SJCRH30 (cell line): ENCODE measurements at places on chromosomes 1 and 21. TPM values are rescaled to one million over a fixed set of nuclear protein-coding genes. Genes with fewer than 3 reads are reported as not detected.

DNA sequence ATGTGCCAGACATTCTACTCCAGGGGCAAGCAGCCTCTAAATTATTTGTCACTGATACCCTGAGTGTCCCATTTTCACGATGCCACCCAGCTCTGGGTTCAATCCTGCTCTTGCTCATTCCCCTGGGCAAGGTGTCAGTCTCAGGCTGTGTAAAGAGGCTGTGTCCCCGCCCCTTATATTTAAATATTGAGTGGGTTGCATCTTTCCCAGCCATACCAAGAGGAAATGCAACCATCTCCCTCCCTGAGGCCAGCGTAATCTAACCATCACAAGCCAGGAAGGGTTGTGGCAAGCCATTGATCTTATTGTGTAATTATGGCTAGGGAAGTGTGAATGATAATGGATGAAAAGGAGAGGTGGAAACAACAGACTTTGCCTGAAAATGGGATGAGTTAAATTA, 54.7 kb upstream of the CLDN14 start:
- DNase-seq = no peak
- no peaks in the 10 kb centered on the region; the same call in 1 of the 2 replicates for H3K27me3 ChIP-seq
- H3K27ac ChIP-seq = no peak overlapping the region
- no peaks in the 10 kb centered on the region for H3K4me1 ChIP-seq

- DNase-seq = no peak
- H3K4me1 ChIP-seq = peaks cover 4% of the 10 kb centered on the region; the same call in 1 of the 2 replicates
- no peaks in the 10 kb centered on the region for H3K36me3 ChIP-seq
- no peaks in the 10 kb centered on the region for H3K27me3 ChIP-seq
Measured at GRCh38 chr1:1623181-1623630, 7.9 kb downstream of the MIB2 start.

DNA sequence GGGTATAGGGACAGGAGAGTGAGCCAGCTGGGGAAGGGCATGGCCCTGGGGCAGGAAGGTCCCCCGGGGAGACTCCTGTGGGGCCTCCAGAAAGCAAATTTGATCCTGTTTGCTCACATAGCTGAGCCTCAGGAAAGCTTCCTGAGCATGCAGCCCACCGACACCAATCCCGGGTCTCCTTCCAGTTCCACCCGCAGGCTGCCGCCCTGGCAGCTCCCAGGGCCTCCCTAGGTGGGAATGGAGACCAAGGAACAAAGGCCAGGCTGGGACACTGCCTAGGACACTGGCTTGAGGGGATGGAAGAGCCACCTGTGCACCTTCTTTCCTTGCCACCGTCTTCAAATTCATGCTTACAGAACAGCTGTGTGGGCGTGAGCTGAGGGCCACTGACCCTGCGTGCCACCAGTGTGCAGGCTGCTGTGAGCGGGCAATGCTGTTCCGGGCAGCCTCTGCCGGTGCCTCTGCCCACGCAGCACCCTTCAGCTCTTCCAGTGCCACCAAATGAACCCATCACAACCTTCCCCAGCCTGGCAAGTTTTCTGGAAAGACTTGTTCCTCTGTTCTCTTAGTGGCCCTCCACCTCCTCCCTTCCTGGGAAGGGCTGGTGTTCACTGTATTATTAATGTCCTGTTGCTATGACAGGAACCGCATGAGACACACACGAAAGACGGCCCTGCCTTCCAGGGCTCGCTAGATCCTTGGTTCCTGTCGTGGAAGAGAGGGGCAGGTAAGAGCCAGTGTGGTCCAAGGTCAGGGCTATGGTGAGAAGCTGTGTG, 53.6 kb downstream of the ACBD3 start:
- H3K4me1 ChIP-seq = peaks cover 21% of the 10 kb centered on the region
- no peaks in the 10 kb centered on the region for H3K36me3 ChIP-seq
- DNase-seq = no peak
- no peak overlapping the region for H3K27ac ChIP-seq
- no peak overlapping the region for H3K4me3 ChIP-seq
- H3K27me3 ChIP-seq = no peaks in the 10 kb centered on the region

DNA sequence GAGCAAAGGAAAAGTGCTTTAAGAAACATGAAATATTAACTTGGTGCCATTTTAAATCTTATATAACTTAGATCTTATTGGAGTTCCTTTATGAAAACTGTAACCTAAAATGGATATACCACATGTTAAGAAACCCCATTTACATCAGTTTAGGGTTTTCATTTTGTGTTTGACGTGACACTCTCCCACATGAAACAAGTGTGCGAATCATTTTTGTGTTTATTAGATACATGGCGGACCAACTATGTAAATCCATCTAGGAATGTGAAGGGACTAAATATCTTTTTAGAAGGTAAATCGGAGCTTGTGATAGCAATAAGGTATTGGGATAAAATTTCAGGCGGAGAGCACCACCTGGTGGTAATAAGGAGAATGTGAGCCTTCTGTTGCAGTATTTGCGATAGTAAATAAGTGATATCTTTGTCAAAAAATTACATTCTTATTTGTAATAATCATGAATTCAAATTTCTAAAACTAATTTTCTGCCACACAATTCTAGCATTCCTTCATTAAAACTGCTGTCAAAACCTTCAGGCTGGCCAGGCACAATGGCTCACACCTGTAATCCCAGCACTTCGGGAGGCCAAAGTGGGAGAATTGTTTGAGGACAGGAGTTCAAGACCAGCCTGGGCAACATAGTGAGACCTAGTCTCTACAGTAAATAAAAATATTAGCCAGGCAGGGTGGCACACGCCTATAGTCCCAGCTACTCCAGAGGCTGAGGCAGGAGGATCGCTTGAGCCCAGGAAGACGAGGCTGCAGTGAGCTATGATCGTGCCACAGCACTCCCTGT, 31.3 kb downstream of the SMAP2 start:
- H3K36me3 ChIP-seq = no peaks in the 10 kb centered on the region
- H3K27me3 ChIP-seq = no peaks in the 10 kb centered on the region
- H3K4me1 ChIP-seq = no peaks in the 10 kb centered on the region
- H3K4me3 ChIP-seq = no peak overlapping the region
- peak; percentile 22 for DNase-seq

GRCh38 chr1:30290581-30290980, 432.8 kb downstream of the MATN1 start:
- no peaks in the 10 kb centered on the region; the same call in 1 of the 2 replicates for H3K27me3 ChIP-seq
- no peak for DNase-seq
- no peak overlapping the region for H3K4me3 ChIP-seq
- H3K27ac ChIP-seq = no peak overlapping the region
- no peaks in the 10 kb centered on the region for H3K36me3 ChIP-seq

The OR2G6 gene
- not detected in 2 replicates for total RNA-seq

GRCh38 chr1:88812366-88812765, 79.0 kb downstream of the GTF2B start:
- DNase-seq = peak; percentile 19
- H3K36me3 ChIP-seq = peaks cover 66% of the 10 kb centered on the region
- no peak overlapping the region for H3K4me3 ChIP-seq
- no peaks in the 10 kb centered on the region; the same call in 1 of the 2 replicates for H3K27me3 ChIP-seq
- 0 out of 2 replicates have a peak overlapping the region, but pooled peaks have one; percentile 4 for H3K27ac ChIP-seq
- H3K4me1 ChIP-seq = peaks cover 7% of the 10 kb centered on the region

DNA sequence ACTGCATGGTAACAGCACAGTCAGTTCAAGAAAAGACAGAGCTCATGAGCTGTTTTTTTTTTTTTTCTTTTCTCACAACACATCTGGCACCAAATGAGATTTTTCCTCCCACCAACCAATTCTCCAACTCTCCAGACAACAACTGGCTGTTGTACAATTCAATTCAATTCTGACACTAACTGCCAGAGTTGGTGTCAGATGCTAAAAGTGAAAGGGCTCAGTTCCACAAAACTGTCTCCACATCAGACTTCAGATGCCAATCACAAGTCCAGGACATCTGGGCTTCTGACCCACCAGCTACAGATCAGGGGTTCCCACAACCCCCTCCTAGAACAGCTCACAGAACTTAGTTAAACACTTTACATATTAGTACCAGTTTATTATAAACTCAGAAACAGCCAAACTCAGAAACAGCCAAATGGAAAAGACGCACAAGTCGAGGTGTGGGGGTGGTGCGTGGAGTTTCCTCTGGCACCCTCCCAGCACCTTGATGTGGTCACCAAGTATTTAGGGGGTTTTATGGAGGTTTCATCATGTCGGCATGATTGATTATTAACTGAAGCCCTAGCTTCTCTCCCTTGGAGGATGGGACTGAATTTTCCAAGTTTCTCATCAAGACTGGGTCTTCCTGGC, 39.2 kb upstream of the LRRC8D start:
- H3K4me1 ChIP-seq = no peaks in the 10 kb centered on the region
- H3K27me3 ChIP-seq = no peaks in the 10 kb centered on the region
- DNase-seq = no peak

DNA sequence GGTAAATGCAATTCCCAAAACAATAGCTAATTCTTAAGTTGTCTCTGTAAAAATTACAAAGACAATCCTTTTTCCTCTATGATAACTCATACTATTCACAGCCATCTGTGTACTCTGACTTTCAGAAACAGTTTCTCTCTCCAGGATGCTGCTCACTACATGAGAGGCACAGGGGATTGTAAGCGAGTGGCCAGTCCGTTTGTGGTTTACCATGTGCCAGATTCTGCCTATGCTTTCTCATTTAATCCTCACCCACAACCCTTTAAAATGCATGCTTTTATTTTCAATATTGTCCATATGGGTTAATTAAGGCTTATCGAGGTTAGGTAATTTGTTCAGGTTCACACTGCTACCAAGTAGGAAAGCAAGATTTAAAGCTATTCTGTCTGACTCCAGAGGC, 23.0 kb downstream of the RGS1 start:
- no peaks in the 10 kb centered on the region for H3K27me3 ChIP-seq
- no peaks in the 10 kb centered on the region for H3K36me3 ChIP-seq
- no peaks in the 10 kb centered on the region for H3K4me1 ChIP-seq
- H3K27ac ChIP-seq = no peak overlapping the region
- H3K4me3 ChIP-seq = no peak overlapping the region

The TMIGD3 gene
- total RNA-seq = not detected in 2 replicates

DNA sequence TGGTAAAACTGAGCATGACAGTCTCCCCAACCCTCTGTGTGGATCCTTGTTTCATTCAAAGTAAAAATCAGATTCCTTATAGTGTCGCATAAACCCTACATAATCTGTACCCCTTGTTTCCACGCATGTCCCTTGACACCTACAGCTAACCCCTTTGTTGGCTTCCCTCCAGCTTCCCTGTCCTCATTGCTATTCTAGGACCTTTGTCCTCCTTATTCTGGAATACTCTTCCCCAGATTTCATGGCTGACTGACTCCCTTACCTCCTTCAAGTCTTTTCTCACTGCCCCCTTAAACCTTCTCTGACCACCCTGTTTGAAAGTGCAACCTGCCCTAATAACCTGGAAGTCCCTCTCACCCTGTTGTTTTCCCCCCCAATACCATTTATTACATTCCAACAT, 4.0 kb downstream of the RNF11 start:
- peaks cover 21% of the 10 kb centered on the region for H3K36me3 ChIP-seq
- no peak overlapping the region for H3K27ac ChIP-seq
- no peak for DNase-seq
- no peaks in the 10 kb centered on the region for H3K27me3 ChIP-seq

DNA sequence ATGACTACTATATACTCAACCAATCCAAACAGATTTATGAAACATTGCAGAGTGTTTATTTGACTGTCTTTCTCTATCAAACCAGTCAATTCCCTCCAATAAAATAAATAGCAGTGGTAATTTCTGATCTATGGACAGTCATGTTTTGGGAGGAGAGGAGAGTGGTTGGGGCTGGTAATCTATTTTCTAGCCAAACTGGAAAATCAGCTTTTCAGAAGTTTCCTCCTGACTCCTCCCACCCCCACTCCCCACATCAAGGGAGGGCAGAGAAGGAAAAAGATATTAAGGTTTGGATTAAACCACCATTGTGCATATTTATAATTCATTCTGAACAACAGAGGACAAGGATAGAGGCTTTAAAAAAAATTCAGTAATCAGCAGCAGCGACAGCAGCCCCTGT, 69.4 kb upstream of the SOX13 start:
- no peak overlapping the region for H3K27ac ChIP-seq
- no peaks in the 10 kb centered on the region for H3K36me3 ChIP-seq
- no peak for DNase-seq
- H3K4me1 ChIP-seq = no peaks in the 10 kb centered on the region
- H3K27me3 ChIP-seq = no peaks in the 10 kb centered on the region

DNA sequence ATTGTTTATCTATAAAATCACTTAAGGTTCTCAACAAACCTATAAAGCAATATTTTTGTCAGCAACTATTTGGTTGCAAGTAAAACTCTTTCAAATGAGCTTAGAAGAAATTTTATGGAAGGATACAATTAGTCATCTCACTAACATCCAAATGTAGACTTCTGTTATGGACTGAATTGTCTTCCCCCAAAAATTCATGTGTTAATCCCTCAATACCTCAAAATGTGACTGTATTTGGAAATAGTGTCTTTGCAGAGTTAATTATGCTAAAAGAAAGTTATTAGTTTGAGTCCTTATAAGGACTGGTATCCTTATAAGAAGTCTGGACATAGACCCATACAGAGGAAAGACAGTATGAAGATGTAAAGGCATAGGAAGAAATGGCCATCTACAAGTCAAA, 357.8 kb upstream of the PRMT6 start:
- H3K4me1 ChIP-seq = no peaks in the 10 kb centered on the region
- H3K27me3 ChIP-seq = no peaks in the 10 kb centered on the region
- no peak for DNase-seq

The DMBX1 gene
- not detected in 2 replicates for total RNA-seq

DNA sequence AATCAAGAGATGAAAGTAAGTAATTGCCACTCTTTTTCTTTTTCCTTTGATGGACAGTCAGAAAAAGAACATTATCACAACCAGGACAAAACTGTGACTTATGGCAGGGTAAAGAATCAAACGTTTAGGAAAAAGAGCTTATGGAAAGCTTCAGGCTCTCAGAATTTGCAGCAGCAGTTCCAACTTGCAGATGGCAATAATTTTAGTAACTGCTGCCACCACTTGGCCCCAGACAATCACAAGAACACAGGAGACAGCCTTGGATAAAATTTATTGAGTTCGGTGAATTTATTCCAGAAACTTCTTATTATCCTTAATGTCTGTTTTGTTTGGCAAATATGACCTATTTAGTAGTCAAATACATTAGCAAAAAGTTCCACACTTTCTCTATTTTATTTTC, 804.4 kb downstream of the BRINP3 start:
- no peaks in the 10 kb centered on the region for H3K4me1 ChIP-seq
- H3K36me3 ChIP-seq = no peaks in the 10 kb centered on the region
- DNase-seq = no peak
- no peaks in the 10 kb centered on the region for H3K27me3 ChIP-seq
- no peak overlapping the region for H3K4me3 ChIP-seq
- H3K27ac ChIP-seq = no peak overlapping the region

- DNase-seq = peak; percentile 59
- no peaks in the 10 kb centered on the region for H3K27me3 ChIP-seq
- no peak overlapping the region for H3K27ac ChIP-seq
- peaks cover 16% of the 10 kb centered on the region for H3K4me1 ChIP-seq
Measured at GRCh38 chr1:15352128-15352957, 57.3 kb upstream of the EFHD2 start.

GRCh38 chr1:203649999-203650836, 23.6 kb downstream of the ATP2B4 start:
- peak overlapping the region; percentile 32; the same call in 1 of the 2 replicates for H3K27ac ChIP-seq
- peaks cover 14% of the 10 kb centered on the region; the same call in 1 of the 2 replicates for H3K4me1 ChIP-seq
- DNase-seq = peak; percentile 92

- no peaks in the 10 kb centered on the region for H3K27me3 ChIP-seq
- no peak for DNase-seq
- no peaks in the 10 kb centered on the region for H3K36me3 ChIP-seq
- no peak overlapping the region for H3K27ac ChIP-seq
Measured at GRCh38 chr1:153541641-153542590, 1.2 kb upstream of the S100A5 start.
